Stimulated activated CD8-positive, alpha-beta memory T cell treated with anti-CD3 and anti-CD28 coated beads, Interleukin-2, amount 100 ng/mL, for 1 hour (primary cell): ENCODE measurements at places on chromosomes 7 and 10.

DNA sequence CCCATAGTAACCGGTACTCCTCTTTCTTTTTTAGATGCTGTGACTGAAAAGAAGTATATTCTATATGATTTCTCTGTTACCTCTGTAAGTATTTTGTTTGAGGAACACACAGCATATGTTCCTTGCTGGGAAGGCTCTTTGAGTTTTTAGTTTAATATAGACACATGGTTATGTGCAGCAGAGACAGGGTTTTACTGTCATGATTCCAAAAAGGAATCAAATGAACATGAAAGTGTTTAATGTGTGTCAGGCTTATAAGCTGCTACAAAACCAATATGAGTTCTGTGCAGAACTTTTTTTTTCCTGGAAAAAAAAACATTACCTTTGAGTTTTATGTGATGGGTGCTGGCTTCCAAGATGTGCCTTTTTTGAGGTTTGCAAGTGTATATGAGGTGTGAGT is 50.4 kb downstream of the MGAM2 start:
- no peak for DNase-seq

DNA sequence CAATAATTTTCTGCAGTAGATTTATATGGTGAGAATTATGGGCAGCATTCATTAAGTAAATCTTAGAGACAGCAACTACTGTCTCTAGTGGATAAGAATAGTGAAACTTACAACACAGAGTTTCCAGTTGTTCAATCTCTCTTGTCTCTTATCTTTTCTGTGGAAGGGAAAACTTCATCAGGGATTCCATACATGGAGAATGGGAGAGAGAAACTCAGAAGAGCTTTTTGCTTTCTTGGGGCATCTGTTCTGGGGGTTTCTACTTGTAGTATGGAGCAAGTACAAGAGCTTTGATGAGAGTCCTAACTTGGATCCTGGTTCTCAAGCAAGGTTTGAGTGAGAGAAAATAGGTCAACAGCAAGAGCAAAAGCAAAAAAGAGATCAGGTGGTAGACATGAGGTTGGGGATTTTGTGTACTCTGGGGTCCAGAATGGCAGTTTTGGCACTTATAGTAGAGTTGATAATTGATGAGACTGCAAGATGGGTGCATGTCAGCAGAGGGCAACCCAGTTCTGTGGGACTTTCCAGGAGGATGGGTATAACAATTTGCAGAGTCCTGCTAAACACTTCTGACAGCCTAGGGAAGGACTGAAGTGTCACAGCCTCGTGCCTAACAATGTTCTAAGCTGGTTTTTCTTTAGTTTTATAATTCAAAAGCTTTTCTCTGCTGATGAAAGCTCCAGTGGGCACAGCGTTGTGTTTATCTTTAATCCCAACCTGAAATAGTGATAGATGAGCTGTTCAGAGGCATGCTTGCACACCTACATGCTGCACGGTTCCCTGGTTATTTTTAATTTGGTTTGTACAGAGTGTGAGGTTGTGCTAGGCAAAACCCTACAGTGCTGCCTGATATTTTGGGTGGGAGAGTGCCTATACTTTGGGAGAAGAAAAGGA is 32.0 kb upstream of the STRIP2 start:
- DNase-seq, result no peak

- DNase-seq, result no peak
Measured at GRCh38 chr7:137169282-137169698, 174.2 kb downstream of the PTN start.

- DNase-seq, result no peak
Measured at GRCh38 chr7:122014697-122015096, 129.4 kb downstream of the AASS start.

GRCh38 chr7:138962561-138963270 is 18.5 kb downstream of the KIAA1549 start:
- DNase-seq, result no peak

DNA sequence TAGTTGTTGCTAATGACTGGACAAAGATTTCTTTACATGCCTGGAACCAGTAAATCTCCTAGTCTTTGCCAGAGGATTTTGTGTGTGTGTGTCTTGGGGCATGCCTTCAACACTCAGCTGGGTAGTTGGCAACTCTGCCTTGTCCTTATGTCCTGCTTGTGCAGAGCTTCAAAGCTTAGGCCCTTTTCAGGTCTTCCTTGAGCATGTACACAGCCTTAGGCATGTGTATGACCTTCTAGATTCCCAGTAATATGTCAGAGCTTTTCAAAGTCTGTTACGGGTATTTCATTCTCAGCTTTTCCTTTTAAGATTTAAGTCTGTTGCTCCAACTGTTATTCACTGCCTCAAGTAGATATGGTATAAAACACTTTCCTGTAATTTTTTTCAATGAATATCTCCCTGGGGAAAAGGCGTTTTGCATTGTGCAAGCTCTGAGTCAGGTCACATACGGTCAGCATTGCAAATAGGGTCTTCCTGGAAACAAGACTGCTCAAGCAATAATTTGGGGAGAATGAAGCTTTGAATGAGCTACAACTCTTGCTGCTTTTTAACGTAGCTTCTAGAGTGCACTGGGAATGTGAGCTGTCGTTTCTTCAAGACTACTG is 25.5 kb downstream of the SHOC2 start:
- no peak for DNase-seq

DNA sequence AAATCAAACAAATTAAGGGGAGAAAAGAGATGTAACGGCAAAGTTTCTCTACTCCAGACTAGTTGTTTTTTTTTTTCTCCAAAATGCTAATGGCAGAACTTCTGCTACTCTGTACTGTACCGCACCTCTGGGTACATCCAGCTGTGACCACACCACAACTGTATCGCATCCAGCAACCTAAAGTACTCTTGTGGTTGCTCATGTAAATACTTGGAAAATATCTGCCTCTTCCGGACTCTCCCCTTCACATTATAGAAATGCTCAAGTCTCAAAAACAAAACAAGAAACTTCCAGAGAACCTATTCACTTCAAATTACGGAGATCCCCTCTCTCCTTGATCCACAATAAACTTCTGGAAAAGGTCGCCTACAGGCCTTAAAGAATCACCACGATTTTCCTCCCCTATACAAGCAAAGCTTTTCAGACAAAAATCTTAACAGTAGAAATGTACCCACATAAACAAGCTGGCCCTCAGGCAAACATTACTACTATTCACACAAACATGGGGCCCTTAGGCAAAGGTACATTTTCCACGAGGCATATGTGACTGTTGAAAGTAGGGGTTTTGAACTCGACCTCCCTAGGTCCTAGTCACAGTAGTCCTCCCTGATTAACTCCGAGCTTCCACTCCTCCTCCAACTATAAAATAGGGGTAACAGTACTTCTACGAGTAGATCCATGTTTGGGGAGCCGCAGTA is 222.9 kb upstream of the MKLN1 start:
- no peak for DNase-seq

- no peak for DNase-seq
Measured at GRCh38 chr7:2217716-2218443, 14.9 kb downstream of the MAD1L1 start.

DNA sequence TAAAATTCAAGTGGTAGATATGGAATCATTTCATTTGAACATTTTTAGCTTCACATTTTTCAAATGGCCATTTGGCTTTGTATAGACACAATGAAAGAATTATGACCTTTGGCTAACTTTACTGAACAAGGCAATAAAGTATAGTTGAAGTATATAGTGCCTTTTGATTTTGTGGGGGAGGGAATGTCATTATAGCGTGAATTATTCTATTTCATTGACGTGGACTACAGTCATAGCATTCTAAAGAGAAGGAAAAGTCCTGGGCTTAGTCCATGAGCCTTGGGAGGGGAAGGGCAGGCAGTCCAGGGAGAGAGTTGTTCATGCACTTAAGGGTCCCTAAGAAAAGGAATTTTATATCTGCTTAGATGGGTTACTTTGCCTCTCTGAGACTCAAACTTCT is 181.4 kb upstream of the GPR26 start:
- DNase-seq, result no peak

- DNase-seq, result no peak
Measured at GRCh38 chr7:68535266-68535665, 1063.0 kb upstream of the AUTS2 start.

GRCh38 chr7:17031906-17032551 is 150.2 kb upstream of the AGR3 start:
- no peak for DNase-seq
